Activated naive CD4-positive, alpha-beta T cell treated with anti-CD3 and anti-CD28 coated beads, Interleukin-2, amount 50 U/mL, for 16 hours (primary cell): ENCODE measurements at places on chromosomes 6 and 20.

DNA sequence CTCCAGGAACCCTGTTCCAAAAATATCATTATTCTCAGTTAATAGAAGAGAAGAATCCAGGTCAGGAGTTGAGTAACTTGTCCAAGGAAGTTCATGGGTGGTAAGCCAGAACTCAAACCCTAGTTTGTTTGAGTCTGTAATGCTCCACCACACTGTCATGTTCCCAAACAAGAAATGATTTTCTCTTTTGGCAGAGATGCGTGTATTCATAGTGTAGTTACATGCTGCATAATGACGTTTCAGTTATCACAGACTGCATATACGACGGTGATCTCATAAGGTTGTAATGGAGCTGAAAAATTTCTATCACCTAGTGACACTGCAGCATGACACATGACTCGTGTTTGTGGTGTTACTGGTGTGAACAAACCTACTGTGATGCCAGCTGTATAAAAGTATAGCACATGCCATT lies 102.6 kb downstream of the TULP4 start:
- no peak for DNase-seq

GRCh38 chr20:61658563-61658962 lies 406.5 kb downstream of the CDH4 start:
- DNase-seq: no peak

- DNase-seq: no peak
Measured at GRCh38 chr6:149320796-149321195, 3.3 kb downstream of the TAB2 start.

GRCh38 chr6:137097057-137097456 lies 52.3 kb upstream of the IL20RA start:
- no peak for DNase-seq

- DNase-seq: peak; percentile 11
Measured at GRCh38 chr20:63135411-63135810, 80.5 kb downstream of the YTHDF1 start.

GRCh38 chr20:31551163-31552081 lies 37.2 kb downstream of the HM13 start:
- DNase-seq: no peak

DNA sequence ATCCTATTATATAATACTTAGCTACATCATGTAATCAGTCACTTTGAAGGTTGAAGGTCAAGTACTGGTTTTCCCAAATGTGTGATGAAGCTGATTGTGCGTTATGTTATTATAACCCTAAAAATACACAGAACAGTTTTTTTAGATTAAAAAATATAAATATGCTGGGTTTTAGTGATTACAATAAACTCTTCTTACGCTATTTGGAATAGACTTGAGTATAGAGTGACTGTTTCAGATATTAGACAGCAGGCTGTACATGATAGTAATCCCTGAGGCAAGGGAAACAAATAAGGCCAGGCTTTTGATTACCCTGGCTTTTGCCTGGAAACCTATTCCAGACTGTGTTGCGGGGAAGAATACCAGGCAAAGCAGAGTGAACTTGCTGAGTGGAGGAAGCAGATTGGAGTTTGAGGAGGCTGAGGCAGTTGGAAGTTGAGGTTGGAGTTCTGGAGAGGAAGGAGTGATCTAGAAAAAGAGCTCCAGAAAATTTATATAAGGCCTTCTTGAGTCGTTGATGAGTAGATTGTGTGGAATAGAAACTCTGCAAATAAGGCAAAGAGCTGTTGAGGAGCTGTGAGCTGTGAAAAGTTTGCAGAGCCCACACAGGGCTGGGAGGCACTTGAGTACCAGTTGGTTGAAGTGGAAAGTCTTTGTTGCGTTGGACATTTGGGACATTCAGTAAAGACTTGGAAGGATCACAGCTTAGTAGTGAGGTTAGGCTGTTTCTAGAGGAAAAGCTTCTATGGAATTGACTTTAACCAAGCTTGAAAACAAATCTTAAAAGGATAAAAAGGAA lies 26.4 kb downstream of the MAP3K4 start:
- no peak for DNase-seq

GRCh38 chr6:159372333-159372732 lies 203.1 kb downstream of the FNDC1 start:
- DNase-seq: no peak

GRCh38 chr6:148379481-148379880 lies 36.8 kb downstream of the SASH1 start:
- DNase-seq: no peak

DNA sequence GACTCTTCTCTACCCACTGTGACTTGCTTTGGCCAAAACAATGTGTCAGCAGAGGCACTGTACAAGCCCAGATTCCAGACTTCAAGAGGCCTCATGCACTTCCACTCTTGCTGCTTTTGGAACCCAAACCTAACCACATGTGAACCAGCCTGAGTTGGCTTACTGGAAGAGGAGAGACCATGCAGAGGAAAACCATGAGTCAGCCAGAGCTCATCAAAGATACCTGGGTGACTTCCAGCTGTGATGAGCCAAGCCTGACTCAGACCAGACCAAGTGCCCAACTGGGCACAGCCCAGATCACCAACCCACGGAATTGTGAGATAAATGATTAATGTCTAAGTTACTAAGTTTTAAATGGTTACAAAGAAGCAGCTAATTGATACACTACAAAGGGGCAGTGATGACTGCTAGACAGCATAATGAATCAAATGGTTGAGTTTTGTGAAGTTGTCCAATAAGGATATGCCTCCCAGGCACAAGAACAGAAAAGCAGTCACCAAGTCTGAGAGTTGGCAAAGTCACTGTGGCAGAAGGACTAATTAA lies 16.2 kb upstream of the BEND6 start:
- DNase-seq: no peak

GRCh38 chr6:17349427-17349826 lies 44.0 kb upstream of the CAP2 start:
- DNase-seq: no peak

DNA sequence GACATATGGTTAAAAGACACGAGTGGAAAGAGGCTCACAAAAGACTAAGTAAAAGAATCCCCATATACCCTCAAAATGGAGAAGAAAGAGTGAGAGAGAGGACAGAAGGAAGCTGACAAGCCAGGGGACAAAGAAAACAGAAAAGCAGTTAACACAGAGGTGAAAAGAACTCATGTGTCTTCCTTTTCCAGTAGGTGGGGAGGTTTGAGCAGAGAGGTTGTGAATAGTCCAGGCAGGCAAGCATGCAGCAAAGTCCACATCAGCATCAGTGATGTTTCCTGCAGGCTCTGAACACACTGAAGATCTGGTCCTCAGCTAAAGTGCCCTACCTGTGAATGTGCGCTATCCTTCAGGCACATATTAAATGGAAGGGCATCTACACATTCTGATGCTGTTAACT lies 196.5 kb upstream of the IRAK1BP1 start:
- DNase-seq: no peak

GRCh38 chr6:110900028-110900598 lies 25.5 kb downstream of the AMD1 start:
- DNase-seq: no peak

DNA sequence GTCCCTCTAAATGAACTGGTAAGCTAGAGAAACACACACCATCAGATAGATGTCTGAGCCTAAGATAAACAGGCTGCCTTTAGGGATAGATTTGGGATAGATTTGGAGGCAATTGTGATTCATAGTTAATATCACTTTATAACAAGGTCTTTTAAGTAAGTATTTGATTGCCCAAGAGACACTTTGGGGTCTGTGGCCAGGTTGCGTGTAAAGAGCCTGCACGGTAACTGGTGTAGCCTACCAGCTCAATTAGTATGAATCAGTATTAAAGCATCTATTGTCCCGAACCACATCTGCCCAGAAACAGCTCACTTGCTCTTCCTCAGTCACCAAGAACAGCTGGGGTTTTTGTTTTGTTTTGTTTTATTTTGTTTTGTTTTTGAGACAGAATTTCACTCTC lies 193.3 kb downstream of the SASH1 start:
- no peak for DNase-seq

- DNase-seq: no peak
Measured at GRCh38 chr6:155481215-155481614, 25.6 kb upstream of the NOX3 start.

- DNase-seq: no peak
Measured at GRCh38 chr6:102562713-102563112, 1169.2 kb downstream of the GRIK2 start.

- no peak for DNase-seq
Measured at GRCh38 chr6:108904741-108905140, 56.5 kb downstream of the ARMC2 start.
